Fibroblast of villous mesenchyme (primary cell): ENCODE measurements at places on chromosomes 6 and 20. TPM values are rescaled to one million over a fixed set of nuclear protein-coding genes. Genes with fewer than 3 reads are reported as not detected.

- peak; percentile 99 for DNase-seq
Measured at GRCh38 chr20:54132612-54133433, 41.0 kb downstream of the CYP24A1 start.

DNA sequence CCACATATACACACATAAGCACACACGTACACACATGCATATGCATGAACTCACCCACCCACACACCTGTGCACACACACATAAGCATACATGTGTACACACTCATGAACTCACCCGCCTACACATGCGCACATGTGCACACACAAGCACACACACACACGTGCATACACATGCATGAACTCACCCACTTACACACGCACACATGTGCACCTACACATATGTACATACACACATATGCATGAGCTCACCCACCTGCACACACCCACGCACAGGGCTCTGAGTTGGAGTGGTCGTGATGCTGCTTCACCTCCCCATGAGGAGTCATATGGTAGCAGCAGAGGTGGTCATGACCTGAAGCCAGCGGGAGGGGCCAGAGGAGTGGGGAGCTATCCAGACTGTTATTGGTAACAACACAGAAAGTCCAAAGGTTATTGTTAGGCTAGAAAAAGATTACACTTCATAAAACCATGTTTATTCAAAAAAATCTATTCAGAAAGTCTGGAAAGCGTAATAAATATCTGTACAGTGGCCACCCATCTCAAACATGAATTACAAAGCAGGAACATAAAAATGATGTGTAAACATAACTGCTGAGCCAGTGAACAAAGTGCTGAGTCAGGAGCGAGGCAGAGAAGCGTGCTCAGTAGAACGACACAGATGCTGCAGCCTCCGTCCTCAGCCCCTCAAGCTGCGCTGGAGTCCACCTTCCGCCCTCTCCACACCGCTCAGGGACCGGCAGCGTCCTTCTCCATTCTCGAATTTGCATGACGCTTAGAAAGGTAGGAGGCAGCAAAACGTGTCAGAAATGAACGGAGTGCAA is 26.4 kb upstream of the MPC1 start:
- no peak for DNase-seq

- DNase-seq, result no peak
Measured at GRCh38 chr6:66940003-66940402, 1233.0 kb upstream of the EYS start.

DNA sequence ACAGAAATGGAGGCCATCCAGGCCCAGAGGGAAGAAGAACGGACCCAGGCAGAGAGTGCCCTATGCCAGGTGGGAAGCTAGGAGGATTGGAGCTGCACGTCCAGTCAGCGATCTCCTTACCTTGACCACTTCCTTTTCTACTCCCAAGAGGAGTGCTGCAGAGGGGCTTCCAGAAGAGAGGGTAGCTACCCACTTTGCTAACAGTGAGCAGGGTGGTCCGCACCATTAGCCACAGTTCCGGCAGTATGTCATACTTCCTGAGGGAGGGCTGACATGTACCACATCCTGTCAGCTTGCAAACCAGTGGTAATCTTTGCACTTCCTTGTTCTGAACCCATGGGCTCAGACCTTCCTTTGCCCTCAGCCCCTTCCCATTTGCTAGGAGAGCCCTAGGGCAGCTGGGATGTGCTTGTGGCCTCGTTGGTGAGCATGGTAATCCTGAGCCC is 35.4 kb downstream of the CEP250 start:
- no peak for DNase-seq

GRCh38 chr6:136754820-136755219 is 37.5 kb downstream of the MAP3K5 start:
- no peak for DNase-seq

DNA sequence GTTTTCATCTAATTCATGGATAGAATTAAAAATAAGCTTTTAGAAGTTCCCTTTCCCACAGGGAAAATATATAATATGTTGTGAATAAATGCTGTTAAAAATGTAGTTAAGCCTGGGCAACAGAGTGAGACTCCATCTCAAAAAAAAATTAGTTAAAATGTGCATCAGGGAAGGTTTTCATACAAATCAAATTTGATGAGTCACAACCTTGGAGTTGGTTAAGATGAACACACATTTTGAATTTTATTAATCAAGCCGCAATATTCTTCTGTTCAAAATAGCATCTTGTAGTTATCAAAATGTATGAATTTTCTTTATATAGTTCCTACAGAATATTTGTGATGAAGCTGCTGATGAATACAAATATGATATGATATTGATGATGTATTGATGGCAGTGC is 30.9 kb upstream of the SERPINB9 start:
- no peak for DNase-seq

- peak; percentile 53 for DNase-seq
Measured at GRCh38 chr6:46221222-46221793, 50.5 kb upstream of the ENPP5 start.

- DNase-seq, result peak; percentile 89
Measured at GRCh38 chr20:1324598-1325172, 4.3 kb downstream of the SDCBP2 start.

- DNase-seq, result no peak
Measured at GRCh38 chr6:52136934-52137467, 49.2 kb upstream of the IL17A start.

GRCh38 chr20:47201074-47201730 is 155.3 kb downstream of the ZMYND8 start:
- no peak for DNase-seq

- no peak for DNase-seq
Measured at GRCh38 chr6:90126839-90127238, 169.8 kb downstream of the BACH2 start.

DNA sequence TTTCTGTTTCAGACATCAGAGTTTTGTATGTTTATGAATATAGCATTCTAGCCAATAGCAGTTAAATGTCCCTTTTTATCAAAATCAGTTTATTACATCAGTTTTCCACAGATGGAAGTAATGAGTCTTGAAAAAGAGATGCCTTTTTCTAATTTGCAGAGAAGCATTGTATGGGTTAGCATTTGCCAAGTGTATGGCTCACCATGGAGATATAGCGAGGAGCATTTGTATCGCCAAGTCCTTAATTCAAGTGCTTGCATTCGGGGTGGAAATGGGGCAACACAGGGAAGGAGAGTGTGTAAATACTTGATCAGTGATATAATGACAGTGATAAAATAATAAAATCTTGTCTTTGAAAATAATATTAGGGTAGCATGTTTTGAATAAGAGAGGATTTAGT is 42.9 kb downstream of the TXLNB start:
- DNase-seq, result no peak

- no peak for DNase-seq
Measured at GRCh38 chr20:43320536-43320935, 130.8 kb upstream of the PTPRT start.

MCCD1 gene
- not detected in 2 replicates for total RNA-seq

NAA20 gene
- 29.3 and 41.5 TPM in 2 replicates for total RNA-seq

NR2E1 gene
- total RNA-seq, result not detected in 2 replicates

SRSF12 gene
- under 0.01 and 0.86 TPM in 2 replicates for total RNA-seq

ABT1 gene
- total RNA-seq, result 14.5 and 16.4 TPM in 2 replicates

PAX1 gene
- under 0.01 TPM in 1 of 2 replicates, not detected in the other for total RNA-seq

GSTA3 gene
- not detected in 2 replicates for total RNA-seq

GINM1 gene
- 41.9 and 69.1 TPM in 2 replicates for total RNA-seq

OR14J1 gene
- total RNA-seq, result not detected in 2 replicates

SIRT5 gene
- total RNA-seq, result 6.1 and 9.9 TPM in 2 replicates

SIRPB2 gene
- total RNA-seq, result not detected in 2 replicates

HLA-DRA gene
- not detected in 2 replicates for total RNA-seq

CST2 gene
- not detected in 2 replicates for total RNA-seq

HCRTR2 gene
- total RNA-seq, result not detected in 2 replicates
